ENCODE measurements at places on chromosomes 3 and 15.

DNA sequence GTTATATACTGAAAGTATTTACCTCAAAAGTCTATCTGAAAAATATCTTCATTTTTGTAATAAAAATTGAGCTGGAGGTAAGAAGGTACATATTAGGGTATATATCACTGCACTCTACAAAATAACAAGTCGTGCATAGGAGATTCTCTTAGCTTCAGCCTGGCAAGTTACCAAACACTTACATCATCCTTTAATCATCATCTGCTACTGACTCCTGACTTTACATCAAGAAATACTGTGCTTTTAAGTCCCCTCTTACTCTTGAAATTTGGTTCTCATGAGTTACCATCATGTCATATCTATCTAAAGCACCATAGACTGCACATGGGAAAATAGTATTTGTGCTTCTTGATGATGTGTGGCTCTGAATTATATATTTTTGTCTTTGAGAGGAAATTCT, 50.8 kb downstream of the LYSMD4 start:
- DNase-seq: no peak

GRCh38 chr15:69163141-69163669, 2.8 kb downstream of the GLCE start:
- no peak for DNase-seq

GRCh38 chr3:194632809-194633348, 340 bp downstream of the TMEM44 start:
- DNase-seq: no peak

DNA sequence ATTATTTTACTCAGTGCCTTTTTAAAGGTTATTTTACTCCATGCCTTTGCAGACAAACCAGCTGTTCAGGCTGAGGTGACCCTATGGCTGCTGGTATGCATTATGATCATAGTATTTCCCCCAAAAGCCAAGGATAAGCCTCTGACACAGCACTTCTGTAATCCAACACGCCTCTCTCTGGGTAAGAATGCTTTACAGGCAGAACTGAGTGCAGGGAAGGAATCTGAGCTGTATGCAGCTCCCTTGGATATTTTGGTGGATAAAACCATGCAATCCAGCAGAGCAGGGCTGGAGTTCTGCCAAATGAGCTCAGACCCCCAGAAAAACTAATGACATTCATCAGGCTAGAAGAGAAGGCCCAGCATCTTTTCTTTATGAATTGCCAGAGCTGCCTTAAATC, 11.7 kb upstream of the MAP1A start:
- DNase-seq: no peak

GRCh38 chr3:157441102-157441624, 4.5 kb downstream of the PTX3 start:
- DNase-seq: no peak

GRCh38 chr15:73941871-73942635, 15.8 kb downstream of the LOXL1 start:
- no peak for DNase-seq

GRCh38 chr3:132016061-132017041, 18.5 kb downstream of the CPNE4 start:
- no peak for DNase-seq

DNA sequence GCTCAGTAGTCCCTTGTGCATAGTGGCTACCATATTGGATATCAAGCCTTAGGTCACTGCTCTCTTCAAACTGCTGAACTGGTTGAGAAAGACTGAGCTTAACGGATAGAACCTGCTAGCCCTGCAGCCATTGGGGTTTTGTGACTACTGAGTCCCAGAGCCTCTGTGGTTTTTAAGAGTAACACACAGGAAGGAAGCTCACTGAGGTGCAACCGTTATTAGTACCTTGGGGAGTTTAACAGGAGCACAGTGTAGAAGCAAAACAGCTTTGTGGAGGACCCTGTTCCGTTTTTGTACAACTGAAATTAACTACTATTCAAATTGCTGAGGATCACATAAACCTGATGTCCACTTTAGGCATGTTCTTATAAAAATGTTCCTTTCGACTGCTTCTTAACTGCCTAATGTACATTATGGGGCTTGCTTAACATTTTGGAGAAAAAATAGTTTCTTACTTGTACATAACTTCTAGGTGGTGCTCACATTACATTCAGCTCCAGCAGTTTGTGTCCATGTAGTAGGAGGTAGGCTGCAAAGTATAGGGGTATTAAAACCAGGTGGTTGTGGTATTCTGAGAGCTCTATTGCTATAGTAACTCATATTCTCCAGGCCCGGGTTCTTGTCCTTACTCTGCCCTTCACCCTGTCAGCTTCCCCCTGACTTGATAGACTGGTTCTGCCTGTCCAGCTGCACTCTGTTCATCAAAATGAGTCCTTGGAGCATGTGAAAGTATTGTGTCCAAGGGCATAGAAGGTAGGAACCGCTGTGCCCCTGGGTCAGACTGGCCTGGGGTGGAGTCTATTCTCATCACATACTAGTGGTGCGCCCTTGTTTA, 17.3 kb downstream of the PXK start:
- no peak for DNase-seq

- no peak for DNase-seq
Measured at GRCh38 chr3:19938295-19938627, 4.2 kb upstream of the EFHB start.

DNA sequence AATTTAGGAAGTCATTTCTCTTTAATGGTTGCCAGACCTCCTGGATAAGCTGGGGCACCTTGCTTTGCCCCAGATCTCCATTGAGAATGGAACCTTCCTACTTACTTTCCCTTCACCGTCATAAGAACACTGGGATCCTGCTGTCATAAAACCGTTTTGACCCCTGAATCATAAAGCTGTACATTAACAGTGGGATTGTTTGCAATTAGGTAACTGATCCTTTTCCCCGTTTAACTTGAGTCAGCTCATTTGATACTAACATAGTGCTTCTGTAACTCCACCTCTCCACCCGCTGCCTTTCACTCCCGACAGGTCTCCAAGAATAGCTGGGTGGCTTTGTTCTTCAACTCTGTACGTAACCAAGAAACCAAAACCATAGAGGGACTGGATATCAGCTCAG, 308.2 kb upstream of the WNT5A start:
- no peak for DNase-seq

- DNase-seq: no peak
Measured at GRCh38 chr3:191963182-191963581, 502.2 kb downstream of the PYDC2 start.

DNA sequence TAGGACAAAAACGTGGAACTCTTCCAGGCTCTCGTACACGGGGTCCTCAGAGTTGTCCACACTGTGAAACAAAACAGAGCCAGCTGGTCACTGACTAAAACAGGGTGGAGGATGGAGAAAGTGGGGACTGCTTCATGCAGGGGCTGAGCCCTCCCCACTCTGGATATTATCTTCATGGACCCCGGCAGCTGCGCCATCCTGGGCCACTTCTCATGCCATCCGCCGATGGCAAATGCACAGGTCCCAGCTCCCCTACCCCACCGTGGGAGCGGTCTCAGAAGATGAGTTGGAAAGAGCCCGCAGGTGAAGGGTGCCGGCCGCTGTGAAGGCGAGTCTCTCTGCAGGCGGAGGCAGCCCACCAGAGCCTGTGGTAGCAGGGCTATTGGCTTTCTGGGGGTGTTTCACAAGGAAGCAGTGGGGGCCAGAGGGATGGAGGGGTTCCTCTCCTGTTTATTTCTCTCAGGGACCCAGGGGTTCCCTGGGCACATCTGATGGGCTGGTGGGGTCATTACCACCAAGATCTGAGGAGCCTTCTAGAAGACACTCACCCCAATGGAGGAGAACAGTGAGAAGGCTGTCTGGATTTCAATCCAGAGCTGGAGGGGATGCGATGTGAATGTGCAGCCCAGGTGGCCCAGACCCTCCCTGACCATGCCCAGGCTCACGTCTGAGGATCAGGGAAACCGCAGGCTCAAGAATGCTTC, 177.3 kb downstream of the KLF13 start:
- DNase-seq: no peak

- no peak for DNase-seq
Measured at GRCh38 chr3:12644331-12644937, 19.5 kb downstream of the RAF1 start.

GRCh38 chr3:97928986-97929385, 43.2 kb downstream of the RIOX2 start:
- no peak for DNase-seq

DNA sequence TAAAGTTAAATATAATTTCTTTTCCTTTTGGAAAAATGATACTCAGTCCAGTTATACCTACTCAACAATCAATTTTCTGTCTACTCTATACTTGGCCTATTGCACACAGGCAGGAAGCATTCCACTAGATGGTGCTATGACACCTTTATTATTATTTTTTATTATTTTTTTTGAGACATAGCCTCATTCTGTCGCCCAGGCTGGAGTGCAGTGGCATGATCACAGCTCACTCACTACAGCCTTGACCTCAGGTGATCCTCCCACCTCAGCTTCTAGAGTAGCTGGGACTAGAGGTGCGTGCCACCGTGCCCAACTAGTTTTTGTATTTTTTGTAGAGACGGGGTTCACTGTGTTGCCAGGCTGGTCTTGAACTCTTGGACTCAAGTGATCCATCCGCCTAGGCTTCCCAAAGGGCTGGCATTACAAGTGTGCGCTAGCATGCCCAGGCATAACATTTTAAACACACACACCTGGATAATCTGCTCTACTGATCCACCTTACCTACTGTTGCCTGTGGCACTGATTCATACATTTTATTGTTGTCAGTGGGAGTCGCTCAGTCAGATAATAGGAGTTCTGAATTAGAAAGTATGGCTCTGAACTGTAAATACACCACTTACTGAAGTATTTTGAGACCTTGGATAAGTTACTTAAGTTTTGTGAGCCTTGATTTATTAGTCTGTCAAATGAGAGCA, 56.2 kb downstream of the EIF3J start:
- DNase-seq: no peak

DNA sequence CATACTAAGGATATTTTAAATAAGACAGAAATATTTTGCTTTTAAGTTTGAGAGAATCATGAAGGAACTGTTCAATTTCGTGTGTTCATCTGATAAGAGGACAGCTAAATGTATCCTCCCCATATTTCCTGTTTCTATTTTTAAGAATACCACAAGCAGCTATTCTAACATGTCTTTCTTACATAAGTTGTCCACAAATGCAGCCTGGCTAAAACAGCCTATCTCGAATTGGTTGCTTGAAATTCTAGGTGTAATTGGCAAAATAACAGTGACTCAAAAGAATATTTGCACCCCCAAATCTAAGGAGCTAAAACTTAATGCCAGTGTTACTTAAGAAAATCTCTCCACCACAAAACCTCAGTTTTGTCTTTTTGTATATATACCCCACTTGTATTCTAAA, 35.0 kb downstream of the BTLA start:
- no peak for DNase-seq

DNA sequence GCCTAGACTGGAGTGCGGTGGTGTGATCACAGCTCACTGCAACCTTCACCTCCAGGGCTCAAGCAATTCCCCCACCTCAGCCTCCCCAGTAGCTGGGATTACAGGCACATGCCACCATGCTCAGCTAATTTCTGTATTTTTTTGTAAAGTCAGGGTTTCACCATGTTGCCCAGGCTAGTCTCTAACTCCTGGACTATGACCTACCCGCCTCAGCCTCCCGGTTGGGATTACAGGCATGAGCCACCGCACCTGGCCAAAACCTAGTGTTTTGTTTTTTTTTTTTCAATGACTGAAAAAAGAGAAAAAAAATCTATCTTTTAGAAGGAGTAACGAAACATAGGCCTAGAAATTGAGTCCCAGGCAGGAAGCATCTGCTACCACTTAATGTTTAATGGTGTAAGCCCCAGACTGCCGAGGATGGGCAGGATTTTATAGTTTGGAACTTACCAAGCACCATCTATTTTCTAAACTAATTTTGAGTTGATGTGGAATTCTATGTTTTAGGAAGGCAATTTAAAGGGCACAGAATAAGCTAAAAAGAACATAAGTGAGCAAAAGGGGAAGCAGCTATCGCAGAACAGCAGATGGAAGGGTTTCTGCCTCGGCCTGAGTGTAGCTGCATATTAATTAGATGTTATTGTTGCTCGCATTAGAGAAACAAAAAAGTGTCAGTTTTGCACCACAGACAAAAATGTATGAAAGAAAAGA, 24.2 kb upstream of the CA12 start:
- DNase-seq: no peak

DNA sequence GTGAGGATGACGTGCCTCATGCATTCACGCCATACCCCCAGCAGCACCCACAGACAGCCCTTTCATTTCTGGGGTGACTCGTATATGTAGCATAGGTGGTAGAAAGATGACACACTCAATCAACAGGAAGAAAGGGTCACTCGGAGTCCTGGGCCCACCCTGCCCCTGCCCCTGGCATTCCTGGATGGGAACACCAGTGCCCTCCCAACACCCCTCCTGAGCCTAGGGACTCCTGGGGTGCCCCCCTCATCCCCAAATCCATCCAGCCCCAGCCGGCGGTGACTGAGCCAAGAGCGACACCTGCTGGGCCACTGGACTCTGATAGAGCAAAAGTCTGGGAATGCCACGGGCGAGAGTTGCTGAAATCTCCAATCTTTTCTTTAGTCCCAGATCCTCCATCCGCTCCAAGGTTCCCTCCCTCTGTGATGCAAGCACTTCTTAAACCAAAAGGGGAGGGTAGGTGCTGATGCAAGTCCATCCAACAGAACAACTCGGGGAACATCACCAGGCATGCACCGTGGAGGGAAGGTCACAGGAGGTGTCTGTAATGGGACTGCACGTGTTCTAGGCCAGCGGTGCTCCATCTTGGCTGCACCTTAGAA, 31.1 kb downstream of the ACAN start:
- no peak for DNase-seq

GRCh38 chr3:45988804-45989203, 6.8 kb downstream of the FYCO1 start:
- no peak for DNase-seq

DNA sequence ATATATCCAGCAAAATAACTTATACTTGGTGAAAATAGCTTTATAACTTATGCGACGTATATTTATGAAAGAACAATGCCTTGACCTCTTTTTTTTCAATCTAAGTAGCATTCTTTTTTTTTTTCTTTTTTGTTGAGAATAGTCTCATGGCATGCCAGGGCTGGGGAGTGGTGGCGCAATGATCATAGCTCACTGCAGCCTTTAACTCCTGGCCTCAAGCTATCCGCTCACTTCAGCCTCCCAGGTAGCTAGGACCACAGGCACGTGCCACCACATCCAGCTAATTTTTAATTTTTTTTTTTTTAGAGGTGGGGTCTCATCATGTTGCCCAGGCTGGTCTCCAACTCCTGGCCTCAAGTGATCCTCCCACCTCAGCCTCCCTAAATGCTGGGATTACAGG, 43.5 kb downstream of the RAB8B start:
- DNase-seq: no peak
